ENCODE measurements at places on chromosomes 7 and 10.
A peak's percentile ranks its signal among the peaks of the same experiment; 100 is the strongest.

DNA sequence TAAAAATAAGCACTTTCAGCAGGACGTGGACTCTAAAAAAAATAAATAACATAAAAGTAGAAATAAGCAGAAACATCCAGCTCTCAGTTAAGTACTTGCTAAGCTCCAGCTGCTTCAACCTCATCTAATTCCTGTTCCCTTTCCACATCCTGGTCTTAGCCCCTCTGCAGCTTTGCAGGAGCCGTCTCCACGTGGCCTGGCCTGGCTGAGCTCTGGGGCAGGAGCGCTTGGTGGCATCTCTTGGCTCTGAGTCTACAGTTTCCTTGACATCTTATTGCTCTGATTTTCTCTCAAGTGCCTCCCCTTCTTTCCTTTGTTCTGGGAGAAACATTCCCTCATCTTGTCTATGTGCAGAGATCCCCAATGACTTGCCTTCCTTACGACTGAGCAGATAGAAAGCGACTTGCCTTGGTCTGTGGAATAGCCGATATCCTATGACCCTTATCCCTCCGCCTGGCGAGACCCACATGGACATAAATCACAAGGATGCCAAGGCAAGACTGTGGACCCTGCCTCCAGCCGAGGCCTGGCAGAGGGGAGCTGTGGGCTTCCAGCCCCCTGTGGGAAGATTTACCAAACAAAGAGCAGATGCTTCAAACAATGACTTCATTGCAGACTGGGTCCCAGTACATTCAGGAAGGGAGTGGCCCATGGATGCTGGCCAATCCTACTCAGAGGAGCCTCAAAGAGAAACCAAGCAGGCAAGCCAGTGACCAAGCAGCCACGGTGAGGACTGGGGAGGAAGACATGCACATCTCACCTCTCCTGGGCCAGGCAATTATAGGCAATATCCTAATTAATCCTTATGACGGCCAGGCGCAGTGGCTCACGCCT lies 61.9 kb downstream of the SPOCK2 start:
- DNase-seq = no peak

GRCh38 chr10:94402204-94402842 lies at the start of gene TBC1D12:
TBC1D12 (plus strand) TSS chr10:94402541; CDS start chr10:94402614, 73 bp downstream.
- DNase-seq = peak; percentile 97

DNA sequence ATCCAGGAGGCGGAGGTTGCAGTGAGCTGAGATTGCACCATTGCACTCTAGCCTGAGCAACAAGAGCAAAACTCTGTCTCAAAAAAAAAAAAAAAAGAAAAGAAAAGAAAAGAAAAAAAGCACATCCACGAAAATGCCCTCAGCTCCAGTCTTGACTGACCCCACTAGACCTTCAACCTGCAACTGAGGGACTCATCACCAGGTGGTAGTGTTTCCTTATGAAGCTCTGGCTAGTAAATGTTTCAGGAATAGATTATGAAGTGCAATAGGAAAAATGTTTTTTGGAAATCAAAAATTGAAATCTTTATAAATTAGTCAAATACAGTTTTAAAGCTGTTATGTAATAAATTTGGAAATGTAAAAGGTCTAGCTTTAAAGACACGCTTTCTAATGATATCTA lies 22.4 kb downstream of the TLL2 start:
- no peak for DNase-seq

- no peak for DNase-seq
Measured at GRCh38 chr7:41047789-41048191, 655.1 kb downstream of the INHBA start.

GRCh38 chr7:123437447-123437995 lies 96.9 kb downstream of the IQUB start:
- no peak for DNase-seq

- DNase-seq = no peak
Measured at GRCh38 chr10:101284744-101285463, 55.6 kb upstream of the LBX1 start.

- DNase-seq = no peak
Measured at GRCh38 chr7:121079425-121080169, 91.1 kb downstream of the CPED1 start.

DNA sequence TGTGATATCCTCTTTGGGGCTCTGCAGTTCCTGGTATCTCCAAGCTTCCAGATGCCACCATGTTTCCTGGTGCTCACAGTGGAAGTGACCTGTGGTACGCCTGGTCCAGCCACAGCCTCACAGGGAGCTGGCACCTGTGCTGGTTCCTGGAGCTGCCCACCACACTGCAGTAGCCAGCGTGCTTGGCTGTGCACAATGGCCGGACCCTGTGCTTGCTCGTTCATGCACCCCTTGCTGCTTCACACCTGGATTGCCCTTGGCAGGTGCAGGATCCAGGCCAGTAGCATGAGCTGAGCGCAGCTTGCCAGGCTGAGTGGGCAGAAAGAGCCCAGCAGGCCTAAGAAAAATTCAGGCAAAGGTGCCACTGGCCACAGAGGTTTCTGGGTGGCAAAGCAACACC lies 11.4 kb upstream of the ECHDC3 start:
- DNase-seq = no peak

DNA sequence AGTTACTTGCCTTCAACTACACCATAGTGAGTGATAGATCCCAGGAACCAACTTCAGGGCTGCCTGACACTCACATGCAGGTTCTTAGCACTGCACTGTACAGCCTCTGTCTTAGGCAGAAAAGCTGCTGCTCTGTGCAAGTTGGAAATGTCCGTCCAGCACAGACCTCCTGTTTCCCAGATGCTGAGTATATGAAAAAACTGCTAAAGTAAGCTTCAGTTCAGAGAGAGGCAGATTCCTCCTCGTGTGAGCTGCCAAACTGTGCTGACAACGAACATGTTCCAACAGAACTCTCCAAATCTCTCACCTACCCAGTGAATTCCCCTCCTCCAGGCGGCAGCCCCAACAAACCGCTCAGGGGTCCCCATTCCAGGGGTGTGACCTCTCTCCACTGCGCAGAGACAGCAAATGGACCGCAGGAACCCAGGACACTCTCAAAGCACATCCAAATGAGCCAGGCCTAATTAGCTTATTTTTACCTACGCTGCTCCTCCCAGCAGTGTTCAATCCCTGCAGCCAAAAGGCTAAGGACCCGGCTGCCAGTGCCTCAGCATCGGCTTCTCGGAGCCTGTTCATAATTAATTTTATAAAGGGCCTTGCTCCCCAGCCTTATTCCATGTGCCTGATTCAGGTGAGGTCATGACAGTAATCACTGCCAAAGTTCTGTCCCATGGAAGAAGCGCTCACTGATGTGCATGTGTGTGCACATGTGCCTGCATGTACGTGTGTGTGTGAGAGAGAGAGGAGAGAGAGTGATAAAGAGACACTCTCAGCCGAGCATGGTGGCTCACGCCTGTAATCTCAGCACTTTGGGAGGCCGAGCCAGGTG lies 159.5 kb upstream of the AUTS2 start:
- DNase-seq = peak; percentile 84
